Stimulated activated CD4-positive, alpha-beta T cell treated with anti-CD3 and anti-CD28 coated beads, Interleukin-15, amount 100 ng/mL, for 48 hours (primary cell): ENCODE measurements at places on chromosomes 7 and 10.

DNA sequence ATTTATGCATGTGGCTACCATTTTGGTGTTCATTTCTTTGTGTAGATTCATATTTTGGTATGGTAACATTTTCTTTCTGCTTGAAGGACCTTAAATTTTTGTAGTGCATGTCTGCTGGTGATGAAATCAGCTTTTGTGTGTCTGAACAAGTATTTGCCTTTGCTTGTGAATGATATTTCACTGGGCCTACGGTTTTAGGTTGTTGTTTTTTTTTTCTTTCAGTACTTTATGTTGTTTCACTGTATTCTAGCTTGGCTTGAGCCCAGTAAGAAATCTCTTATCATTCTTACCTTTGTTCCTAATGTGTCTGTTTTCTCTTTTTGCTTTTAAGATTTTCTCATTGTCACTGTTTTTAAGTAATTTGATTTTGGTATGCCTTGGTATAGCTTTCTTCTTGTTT, 31.9 kb downstream of the SAMD8 start:
- DNase-seq = no peak

- DNase-seq = no peak
Observed at GRCh38 chr7:57424515-57425238, 25.3 kb upstream of the ZNF716 start.

DNA sequence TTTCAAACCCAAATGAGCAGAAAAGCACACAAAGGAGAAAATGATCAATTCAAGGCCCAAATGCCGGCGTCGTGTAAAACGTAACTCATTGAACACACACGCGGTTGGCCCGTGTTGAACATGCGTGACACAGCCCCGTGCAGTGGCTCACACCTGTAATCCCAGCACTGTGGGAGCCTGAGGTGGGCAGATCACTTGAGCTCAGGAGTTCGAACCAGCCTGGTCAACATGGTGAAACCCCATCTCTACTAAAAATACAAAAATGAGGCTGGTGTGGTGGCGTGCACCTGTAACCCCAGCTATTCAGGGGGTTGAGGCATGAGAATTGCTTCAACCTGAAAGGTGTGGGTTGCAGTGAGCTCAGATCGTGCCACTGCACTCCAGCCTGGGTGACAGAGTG, 156.7 kb upstream of the KLF6 start:
- DNase-seq = no peak

GRCh38 chr10:27742195-27743011, 3.2 kb downstream of the MKX start:
- peak; percentile 76 for DNase-seq

- no peak for DNase-seq
Observed at GRCh38 chr10:84190621-84191020, 3.7 kb upstream of the CDHR1 start.

DNA sequence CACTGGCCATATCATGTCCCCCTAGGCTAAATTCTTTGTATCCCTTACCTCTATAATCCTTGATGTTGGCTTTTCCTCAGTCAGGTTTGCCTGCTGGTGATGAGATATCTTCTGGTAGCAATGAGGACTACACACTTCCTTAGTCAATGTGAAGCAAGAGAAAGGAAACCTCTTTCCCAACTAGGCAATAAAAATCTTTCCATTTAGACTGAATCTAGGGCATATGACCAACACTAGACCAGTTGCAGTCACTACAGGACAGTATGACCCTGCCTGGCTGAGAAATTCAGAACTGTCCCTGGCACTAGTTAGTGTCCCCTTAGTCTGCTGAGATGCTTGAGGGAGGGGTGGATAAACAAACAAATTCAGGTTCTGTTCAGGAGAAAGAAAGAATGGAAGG, 142.6 kb downstream of the RNLS start:
- DNase-seq = no peak

DNA sequence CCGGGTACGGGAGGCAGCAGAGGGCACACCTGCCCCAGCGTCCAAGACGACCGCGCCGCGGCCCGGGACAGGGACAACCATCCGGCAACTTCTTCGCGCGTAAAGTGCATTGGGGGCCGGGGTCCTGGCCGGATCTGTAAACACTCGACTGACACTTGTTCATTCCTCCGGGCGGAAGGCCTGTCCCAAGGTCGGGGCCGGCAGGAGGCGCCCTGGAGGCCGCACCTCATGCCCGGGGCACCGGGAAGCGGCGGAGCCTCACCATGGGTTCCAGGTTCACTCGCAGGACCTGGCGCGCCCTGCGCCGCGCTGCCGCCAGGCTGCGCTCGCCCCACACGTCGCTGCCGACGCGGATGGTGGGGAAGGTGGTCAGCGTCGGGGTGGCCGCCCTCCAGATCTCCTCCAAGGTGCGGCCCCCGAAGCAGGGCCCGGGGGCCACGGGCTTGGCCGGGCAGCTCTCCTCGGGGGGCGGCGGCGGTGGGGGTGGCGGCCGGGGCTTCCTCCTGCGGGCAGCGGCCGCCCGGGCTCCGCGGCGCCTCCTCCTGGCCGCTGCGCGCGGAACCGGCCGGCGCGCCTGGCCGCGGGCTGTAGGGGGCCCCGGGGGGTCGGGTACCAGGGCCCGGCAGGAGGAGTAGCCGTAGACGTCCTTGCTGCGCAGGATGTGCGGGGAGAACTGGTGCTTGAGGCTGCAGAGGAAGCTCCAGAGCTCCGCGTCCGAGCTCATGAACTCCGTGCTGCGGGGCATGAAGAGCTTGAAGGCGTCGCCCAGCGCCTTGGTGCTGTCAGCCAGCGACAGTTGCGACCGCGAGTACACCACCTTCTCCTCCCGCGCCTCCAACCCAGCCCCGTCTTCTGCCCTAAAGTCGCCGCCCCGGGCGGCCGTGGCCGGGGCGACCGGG, 746 bp downstream of the CCDC71L start:
- peak; percentile 79 for DNase-seq

DNA sequence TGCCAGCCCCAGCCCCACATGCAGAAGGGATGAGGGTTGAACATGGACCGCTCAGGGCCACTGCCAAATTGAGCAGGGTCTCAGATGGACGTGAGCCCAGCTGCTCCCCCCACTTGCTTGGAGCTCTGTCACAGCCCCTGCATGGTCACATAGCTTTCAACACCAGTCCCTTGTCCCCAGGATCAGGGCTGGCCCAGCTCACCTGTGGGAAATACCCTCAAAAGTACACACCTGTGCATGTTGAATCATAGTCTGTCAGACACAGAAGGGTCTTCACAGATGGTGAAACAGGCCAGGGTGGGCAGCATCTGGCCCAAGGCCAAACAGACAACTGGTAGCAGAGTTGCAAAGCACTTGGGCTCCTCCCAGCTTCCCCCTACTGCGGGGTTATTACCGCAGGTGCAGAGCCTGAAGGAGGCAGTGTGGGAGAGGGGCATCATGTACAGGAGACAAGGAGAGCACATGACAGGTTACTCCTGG, 77.6 kb upstream of the UNC5B start:
- DNase-seq = no peak

DNA sequence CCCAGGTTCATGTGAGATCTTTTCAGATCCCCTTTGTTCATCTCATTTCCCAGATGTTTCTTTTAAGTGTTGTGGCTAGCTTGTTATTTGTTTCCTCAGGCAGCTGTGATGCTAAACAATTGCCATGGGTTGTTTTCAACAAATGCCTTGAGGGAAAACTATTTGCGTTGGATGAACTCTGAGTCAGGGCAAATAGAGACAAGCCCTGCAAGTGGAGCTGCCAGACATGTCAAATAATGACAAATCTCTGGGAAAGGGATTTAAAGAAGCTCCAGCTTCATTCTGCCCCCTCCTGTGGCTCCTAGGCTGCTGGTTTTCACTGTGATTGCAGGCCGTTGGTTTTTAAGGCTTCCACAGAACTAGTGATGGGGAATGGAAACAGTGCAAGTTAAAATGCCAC, 272.4 kb upstream of the SP8 start:
- DNase-seq = no peak

GRCh38 chr7:68015122-68015977, 1018.7 kb downstream of the TYW1 start:
- DNase-seq = no peak

DNA sequence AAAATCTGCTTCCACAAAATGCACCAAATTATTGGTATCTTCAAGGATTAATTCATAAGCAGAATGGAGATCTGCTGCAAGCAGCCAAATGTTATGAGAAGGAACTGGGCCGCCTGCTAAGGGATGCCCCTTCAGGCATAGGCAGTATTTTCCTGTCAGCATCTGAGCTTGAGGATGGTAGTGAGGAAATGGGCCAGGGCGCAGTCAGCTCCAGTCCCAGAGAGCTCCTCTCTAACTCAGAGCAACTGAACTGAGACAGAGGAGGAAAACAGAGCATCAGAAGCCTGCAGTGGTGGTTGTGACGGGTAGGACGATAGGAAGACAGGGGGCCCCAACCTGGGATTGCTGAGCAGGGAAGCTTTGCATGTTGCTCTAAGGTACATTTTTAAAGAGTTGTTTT, 12.1 kb downstream of the IFIT3 start:
- DNase-seq = no peak

- no peak for DNase-seq
Observed at GRCh38 chr7:426510-426909, 93.1 kb downstream of the PDGFA start.
